Hypothalamus (tissue), 51 donors: ENCODE measurements at places on chromosomes 4 and X.

DNA sequence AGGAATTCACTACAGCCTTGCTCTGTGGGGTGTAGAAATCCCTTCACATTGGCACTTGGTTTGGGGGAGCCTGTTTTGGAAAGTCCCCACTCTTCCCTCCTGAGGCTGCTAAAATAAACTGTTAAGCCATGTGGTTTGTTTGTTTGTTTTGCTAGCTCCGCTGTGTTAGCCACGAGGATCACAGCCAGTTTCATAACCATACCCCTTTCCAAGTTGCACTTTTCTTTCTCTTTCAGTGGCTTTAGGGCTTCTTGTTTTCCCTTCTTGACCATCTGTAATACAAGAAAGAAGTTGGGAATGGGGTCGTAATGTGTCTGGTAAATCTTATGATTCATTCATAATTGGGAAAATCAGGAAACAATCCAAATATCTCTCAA lies 24.8 kb upstream of the UXT start:
- DNase-seq = no peak

DNA sequence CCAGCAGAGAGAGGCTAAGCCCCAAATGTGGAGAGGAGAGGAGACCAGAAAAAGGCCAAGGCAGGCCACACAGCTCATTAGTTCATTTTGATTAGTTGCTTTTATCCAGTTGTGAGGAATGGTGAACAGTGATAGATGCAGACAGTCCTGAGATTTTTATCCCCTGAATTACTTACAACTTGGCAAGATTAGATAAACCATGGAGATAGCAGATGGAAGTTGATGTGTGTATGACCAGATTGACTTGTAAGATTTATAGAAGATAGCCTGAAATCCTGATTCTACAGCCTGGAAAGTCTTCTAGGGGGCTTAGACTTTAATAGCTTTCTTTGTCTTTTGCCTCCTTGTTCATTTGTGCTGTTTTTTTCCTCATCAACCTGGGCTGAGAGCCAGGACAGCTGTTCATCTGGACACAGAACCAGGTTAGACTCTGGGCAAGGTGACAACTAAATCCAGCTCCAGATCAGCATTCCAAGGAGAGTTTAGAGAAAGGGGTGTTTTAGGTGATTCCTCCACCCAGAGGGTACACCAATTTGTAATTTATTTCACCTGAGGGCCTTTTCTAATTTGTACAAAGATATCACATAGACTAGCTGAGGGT lies 215.5 kb downstream of the SPATA18 start:
- no peak for DNase-seq

GRCh38 chr4:139239127-139239772 lies 40.8 kb downstream of the MGARP start:
- no peak for DNase-seq

- DNase-seq = no peak
Observed at GRCh38 chrX:20263474-20263873, 3.2 kb downstream of the RPS6KA3 start.

GRCh38 chrX:136658151-136658550 lies 10.2 kb downstream of the CD40LG start:
- DNase-seq = no peak

- DNase-seq = no peak
Observed at GRCh38 chrX:118114971-118115370, 1.6 kb downstream of the KLHL13 start.

DNA sequence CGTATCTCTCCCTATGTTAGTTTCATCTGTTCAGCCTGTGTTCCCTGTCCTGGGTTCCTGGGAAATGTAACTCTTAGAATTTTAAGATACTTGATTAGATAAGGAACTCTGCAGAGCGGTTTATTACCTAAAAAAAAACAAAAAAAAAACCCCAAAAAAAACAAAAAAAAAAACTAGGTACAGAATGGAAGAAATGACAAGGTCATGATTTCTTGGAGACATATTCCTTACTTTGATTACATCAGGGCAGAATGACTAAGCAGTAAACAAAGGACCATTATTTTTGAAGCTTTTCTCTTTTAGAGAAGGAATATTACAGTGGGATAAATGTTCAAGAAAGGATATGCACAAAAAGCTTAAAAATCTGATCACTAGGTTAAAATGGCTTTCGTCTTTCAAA lies 171.8 kb downstream of the ARAP2 start:
- no peak for DNase-seq

DNA sequence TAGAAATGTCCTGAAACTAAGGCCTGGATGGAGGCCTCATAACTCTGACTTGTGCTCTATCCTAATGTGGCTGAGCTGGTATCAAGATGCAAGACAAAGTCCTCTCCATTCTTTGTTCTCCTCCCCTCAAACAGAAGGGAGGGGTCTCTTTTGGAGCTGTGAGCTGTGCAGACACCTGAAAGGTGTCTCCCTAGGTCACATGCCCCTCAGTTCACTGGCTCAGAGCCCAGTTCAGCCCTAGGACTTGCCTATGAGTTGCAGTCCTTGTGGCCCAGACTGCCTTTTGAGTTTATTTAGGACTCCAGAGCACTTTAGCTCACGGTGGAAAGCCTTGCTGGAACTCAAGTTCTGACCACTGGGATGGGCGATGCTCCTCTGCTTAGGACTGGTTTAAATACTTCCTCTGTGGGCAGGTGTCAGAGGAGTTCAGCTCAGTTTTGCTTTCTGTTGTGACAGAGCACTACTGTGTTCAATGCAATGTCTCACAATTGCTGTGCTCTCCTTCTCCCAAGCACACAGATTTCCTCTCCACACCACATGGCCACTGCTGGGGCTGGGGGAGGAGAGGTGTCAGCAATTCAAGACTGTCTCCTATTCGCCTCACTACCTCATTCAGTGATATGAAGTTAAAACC lies 84.8 kb upstream of the ZNF827 start:
- DNase-seq = no peak

DNA sequence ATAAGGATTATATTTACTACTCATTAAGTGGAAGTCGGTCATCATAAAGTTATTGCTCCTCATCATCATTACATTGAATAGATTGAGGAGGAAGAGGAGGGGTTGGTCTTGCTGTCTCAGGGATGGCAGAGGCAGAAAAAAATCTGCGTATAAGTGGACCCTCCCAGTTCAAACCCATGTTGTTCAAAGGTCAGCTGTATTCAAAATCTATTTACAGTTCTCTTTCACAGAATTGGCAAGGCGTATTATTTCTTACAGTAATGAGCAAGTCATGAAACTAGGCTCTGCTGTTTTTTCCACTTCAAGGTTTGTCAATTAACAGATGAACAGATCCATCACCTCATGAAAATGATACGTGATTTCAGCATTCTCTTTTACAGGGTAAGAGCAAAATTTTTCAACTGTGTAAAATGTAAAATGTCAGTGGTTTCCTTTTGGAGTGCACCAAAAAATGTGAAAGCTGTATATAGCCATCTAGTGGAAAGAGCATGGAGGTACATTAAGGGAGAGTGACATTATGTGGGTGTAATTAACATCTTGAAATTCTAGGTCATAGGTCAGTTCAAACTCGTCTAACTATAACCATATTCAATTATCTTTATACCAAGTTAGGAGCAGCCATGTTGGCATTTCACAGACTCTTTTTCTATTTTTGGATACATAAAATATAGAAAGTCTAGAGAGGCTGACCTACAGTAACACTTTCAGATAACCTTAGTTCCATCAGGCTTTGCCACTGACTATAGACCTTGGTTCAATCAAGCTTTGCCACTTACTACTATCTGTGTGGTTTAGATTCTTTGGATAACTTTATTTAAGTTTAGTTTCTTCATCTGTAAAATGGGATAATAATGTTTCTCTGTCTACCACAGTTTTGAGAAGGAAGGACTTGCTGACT lies 30.1 kb downstream of the NEIL3 start:
- DNase-seq = no peak

GRCh38 chr4:122977103-122977502 lies 54.7 kb upstream of the NUDT6 start:
- DNase-seq = no peak

DNA sequence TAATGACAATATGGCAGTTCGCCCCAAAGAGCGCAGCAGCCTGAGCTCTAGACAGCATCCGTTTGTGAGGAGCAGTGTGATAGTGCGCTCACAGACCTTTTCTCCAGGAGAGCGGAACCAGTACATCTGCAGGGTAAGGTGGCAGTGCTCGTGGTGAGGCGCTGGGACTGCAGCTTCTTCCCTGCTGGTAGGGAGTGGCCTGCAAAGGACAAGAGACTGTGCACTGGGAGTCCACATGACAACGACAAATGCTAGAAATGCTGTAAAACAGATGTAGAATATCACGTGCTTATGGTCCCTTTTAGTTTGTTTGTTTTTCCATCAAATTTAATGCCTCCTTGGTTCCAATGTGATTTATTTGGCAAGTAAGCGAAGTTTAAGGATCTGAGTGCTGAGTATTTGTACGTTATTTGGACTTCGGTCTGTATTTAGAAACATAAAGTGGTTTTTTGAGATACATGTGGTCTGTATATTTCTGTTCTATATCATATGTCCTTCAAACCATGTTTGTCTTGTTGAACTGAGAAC lies 35.8 kb downstream of the CLDN22 start:
- no peak for DNase-seq

- DNase-seq = no peak
Observed at GRCh38 chr4:125297116-125297515, 17.6 kb upstream of the FAT4 start.

DNA sequence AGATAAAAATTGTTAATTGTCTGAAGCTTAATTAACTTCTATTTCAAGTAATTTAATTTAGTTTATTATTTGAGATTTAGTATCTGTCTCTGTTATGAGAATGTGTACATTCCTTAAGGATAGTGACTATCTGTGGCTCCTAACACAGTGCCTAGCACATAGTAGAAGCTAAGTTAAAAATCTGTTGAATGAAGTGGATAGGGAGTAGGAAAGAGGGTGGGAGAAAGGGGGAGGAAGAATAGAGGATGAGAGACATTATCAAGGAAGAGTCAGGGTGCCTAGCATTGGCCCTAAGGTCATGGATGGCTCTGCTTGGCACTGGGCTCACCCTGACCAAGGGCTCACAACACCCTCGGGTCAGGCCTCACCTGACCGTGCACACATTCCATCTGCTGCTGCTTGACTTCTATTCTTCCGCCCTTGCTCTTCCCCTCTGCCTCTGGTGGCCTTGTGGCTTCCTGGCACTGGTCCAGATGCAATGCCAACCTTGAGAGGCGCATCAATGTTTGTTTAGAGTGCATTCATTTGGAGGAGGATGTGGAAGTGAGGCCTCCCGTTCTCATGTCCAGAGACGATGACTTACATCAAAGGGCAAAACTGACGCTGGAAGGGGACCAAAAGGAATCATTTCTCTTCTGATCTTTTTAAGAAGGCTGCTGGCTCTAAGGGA lies 42.3 kb downstream of the TRIM2 start:
- no peak for DNase-seq

DNA sequence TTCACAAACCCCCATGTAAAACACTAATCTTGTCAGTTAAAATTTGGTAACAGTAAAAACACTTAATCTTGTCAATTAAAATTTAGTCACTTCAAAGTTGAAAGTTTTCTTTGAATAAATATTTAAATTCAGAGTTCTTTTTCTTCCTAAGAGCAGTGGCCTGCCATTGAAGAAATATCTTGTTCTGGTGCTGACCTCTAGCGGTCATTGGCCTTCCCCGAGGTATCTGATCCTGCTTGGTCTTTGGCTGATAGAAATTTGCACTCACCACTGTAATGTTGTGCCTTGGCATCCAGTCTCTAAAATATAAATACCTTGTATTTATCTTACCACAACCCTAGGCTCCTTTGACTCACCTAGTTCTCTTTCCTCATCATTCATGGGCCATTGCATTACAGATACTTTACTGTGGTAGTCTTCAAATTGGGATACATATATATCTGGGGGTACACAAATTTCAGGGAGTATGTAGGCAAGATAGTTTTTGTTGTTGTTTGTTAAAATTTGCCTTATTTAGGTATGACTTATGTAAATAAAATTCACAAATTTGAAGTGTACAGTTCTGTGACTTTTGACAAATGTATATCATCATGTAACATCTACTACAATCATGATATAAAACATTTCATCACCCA lies 6.7 kb upstream of the ART3 start:
- DNase-seq = peak; percentile 69

DNA sequence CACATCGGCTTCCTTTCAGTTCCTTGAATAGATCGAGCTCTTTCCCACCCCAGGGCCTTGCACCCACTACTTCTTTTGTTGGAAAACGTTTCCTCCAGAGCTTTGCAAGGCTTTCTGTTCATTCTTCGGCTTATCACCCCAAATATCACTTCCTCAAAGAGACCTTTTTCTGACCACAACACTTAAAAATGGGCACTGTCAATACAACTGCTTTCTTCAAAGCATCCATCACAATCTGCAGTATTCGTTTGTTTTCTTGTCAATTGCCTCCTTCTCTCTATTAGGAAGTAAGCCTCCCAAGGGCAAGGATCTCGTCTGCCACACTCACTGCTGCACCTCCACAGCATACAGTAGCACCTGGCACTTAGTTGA lies 17.7 kb upstream of the CENPU start:
- DNase-seq = no peak

DNA sequence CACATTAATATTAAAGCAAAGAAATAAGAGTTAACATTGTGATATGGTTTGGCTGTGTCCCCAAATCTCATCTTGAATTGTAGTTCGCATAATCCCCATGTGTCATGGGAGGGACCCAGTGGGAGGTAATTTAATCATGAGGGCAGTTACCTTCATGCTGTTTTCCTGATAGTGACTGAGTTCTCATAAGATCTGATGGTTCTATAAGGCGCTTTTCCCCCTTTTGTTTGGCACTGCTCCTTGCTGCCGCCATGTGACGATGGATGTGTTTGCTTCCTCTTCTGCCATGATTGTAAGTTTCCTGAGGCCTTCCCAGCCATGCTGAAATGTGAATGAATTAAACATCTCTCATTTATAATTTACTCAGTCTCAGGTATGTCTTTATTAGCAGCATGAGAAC lies 153.8 kb upstream of the GALNT7 start:
- no peak for DNase-seq

DNA sequence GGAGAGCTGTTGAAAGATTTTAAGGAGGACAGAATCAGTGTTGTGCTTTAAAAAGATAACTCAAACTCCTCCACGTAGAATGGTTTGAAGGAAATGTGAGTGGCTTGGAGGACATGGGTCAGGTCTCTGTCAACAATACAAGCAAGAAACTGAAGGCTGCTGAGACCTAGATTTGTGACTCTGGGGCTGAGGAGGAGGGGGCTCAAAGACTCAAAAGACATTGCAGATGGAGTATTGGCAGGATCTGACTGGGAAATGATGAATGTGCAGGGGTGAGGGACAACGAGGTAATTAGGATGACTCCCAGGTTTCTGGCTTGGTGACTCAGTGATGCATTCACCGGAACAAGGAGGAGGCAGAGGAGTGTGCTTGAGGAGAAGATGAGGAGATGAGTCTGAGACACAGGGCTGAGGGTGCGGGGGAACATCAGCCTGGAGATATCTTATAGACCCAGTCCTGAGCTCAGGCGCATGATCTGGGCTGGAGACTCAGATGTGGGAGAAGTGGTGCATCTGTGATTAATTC lies 3.3 kb upstream of the RPS4X start:
- DNase-seq = no peak

GRCh38 chr4:73538162-73538561 lies 56.6 kb downstream of the AFM start:
- no peak for DNase-seq

- DNase-seq = peak; percentile 39
Observed at GRCh38 chr4:40933272-40934053, 183.7 kb downstream of the NSUN7 start.

GRCh38 chr4:99404595-99405287 lies 30.4 kb downstream of the ADH7 start:
- DNase-seq = no peak
